T-helper 2 cell treated with Interferon-gamma antibody and Interleukin-4, amounts not matched to agents 5 μg/mL and 100 μg/mL, for 36 hours (primary cell): ENCODE measurements at places on chromosomes 2 and 18.

GRCh38 chr2:46487667-46488335, 8.4 kb downstream of the TMEM247 start:
- DNase-seq: no peak

DNA sequence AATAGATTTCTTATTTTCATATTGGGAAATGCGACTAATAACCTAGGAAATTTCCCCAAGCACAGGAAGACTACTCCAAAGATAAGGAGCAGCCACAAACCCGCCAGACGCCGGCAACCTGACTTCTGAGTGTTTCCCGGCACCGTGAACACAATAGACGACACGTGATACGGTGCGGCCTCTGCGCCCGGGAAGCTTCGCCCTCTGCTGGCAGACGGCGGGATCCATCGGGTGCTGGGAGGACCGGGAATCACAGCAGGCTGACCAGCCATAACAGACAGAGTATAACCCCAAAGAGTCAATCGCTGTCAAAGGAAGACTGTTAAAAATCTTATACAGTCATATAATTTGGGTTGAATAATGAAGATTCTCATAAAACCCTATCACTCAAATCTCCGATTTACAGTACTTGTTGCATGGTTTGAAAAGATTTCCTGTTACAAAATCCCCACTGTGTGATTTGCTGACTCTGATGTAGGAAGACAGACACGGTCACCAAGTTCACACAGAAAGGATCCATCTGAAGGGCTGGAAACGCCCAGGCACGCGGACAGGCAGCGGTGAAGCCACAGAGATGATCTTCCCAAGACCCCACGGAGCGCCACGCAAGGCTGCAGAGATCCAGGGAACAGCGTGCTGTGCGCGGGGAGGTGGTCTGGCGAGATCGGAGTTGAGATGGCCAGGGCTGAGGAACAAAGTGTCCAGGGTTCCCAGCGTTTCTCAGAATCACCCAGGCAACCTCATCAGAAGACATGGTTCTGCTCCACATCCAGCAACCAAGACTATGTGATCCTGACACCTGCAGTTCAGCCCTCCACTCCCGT, 73.8 kb downstream of the EIPR1 start:
- peak; percentile 72 for DNase-seq

GRCh38 chr2:52613064-52613463, 1154.5 kb upstream of the CHAC2 start:
- no peak for DNase-seq

DNA sequence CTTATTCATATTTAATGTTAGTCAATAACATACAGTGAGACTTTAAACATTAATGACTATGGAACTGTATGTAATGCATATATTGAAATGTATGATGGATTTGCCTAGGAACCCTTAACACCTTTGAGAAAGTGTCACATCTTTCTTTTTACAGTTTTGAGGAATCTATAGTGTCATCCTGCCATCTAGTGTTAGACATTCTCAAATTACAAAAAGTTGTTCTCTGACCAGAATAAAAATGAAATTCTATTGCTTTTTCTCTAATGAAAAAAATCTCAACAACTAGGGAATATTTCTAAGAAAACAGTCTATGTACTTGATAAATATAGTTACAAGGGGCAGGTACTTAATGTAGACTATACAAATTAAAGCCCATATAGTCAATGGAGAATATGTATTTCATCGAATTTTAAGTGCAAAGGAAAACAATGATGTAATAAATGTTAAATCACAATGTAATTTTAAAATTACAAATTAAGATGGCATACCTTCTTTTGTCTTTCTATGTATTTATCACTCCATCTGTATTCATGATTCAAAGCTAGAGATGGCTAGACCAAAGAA, 5.1 kb upstream of the CALCRL start:
- no peak for DNase-seq

DNA sequence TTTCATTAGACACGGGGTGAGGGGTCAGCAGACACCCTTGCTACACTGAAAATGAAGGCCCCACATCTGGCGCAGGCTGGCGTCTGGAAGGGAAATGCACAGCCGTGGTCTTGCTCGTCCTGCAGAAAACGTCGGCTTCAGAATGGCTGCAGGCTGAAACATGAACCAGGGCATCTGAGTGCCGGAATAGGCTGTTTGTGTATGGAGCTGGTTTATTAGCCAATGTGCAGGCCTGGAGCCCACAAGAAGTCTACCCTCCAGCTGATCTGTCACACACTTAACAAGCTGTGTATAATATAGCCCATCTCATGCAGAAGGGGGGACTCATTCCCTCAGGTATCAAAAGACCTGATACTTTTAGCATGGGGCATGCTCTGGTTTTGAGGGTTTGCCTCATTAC, 153.4 kb upstream of the SOX11 start:
- DNase-seq: no peak

DNA sequence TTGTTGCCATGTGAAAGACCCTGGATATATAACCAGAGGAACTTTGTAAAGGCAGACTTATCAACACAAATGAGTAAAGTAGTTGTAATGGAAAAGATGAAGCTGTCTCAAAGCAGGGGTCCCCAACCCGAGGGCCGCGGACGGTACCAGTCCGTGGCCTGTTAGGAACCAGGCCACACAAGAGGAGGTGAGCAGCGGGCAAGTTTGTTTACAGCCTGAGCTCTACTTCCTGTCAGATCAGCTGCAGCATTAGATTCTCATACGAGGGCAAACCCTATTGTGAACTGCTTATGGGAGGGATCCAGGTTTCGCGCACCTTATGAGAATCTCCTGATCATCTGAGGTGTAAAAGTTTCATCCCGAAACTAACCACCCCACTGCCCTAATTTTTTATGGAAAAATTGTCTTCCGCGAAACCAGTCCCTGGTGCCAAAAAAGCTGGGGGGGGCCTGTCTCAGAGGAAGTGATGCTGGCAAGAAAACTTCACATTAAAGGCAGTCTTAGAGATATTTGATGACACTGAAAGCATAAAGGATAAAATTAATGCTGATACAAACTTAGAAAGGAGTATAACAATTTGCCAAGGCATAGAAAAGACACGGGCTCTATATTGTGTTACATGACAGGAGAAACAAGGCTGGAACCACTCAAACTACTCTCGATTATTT, 57.5 kb upstream of the MSTN start:
- DNase-seq: no peak
